ENCODE measurements at places on chromosomes 6 and 20.

DNA sequence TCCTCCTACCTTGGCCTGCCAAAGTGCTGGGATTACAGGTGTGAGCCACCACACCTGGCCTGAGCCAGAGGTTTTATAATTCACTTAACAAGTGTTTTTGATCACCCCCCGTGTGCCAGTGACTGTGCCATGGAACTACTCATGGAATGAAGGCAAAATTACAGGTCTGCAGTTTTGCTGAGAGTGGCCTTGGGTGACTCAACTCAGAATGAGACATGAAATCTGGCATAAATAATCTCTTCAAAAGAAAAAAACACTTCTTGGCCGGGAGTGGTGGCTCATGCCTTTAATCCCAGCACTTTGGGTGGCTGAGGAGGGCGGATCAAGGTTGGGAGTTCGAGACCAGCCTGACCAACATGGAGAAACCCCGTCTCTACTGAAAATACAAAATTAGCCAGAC lies 166.9 kb upstream of the SALL4 start:
- no peak for DNase-seq

- DNase-seq = no peak
Observed at GRCh38 chr6:130840050-130840449, 12.8 kb downstream of the SMLR1 start.

- no peak for DNase-seq
Observed at GRCh38 chr6:80535914-80536565, 429.6 kb downstream of the BCKDHB start.

GRCh38 chr6:21171801-21172200 lies 421.8 kb upstream of the SOX4 start:
- DNase-seq = no peak
